ENCODE measurements at places on chromosomes 4 and X.

DNA sequence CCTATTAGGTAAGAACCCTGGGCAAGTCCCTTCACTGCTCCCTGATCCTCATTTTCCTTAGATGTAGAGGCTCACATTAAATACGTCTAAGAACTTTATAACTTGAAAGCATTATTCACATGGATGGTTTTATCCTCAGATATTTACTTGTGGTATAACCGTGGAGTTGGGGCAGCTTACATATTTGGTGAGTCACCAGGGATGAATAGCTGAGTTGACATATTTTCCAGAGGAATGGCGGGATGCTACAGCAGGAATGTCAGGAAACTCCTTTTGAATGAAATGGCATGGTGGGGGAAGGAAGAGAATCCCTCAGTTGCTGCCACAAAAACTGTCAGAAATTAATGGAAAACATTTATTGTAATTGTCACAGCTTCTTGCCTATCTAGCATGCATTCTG is 165.3 kb upstream of the RPS6KA3 start:
- DNase-seq: no peak

- DNase-seq: no peak
Measured at GRCh38 chr4:30245140-30245539, 475.0 kb upstream of the PCDH7 start.

GRCh38 chr4:66059556-66059955 is 389.3 kb upstream of the EPHA5 start:
- no peak for DNase-seq

DNA sequence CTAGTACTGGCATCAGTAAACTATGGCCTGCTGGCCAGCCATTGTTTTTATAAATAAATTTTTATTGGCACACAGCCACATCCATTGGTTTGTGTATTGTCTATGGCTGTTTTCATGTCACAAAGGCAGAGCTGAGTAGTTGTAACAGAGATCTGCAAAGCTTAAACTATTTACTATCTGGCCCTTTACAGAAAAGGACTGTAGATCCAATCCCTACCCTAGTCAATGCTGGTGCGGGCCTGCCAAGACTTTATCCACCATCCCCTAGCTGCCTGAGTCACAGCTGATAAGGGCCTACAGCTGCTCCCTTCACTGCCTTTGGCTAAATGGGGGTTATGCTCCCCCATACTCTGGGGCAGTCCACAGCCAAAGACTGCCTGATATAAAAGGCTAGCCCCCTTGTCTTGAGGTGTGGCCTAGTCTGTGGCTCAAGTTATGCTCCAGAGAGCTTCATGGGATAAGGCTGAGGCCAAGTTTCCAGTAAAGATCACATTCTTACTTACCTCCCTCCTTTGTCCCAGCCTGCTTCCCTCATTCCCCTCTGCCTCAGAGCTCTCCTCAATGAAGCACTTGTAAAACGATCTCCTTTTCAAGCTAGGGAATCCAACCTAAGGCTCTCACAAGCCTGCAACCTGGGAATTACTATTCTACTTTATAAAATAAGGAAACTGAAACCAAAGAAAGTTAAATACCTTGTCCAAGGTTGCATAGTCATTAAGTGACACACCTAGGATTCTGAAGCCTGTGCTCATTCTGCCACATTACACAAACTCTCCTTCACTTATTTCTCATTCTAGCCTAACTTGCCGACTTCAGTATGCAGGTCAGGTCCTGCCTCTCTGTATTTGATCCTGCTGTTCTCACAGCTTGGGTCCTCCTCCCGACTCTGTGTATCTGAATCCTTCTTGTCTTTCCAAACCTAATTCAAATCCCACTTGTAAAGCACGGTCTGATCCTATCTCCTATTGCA is 20.7 kb downstream of the ACE2 start:
- DNase-seq: no peak

DNA sequence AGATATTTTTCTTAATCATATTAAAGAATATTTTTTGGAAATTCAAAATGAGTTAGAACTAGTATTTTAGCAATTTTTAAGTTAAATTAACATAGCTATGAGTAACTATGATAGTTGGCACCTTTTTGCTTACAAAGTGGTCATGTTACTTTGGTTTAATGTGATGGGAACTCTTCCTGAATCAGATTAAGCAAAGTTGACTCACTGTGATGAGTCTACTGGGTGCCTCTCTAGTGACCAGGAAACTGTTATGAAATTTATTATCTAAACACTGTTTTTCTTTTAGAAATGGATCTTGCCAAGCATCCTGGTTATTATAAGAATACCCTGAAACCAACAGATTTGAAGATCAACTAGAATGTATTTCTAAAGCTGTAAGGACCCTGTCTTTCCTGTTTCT is 985.8 kb downstream of the TRAM1L1 start:
- no peak for DNase-seq

Measured in endothelial cell (in vitro differentiated cells).